ENCODE measurements at places on chromosomes 6 and 20.

DNA sequence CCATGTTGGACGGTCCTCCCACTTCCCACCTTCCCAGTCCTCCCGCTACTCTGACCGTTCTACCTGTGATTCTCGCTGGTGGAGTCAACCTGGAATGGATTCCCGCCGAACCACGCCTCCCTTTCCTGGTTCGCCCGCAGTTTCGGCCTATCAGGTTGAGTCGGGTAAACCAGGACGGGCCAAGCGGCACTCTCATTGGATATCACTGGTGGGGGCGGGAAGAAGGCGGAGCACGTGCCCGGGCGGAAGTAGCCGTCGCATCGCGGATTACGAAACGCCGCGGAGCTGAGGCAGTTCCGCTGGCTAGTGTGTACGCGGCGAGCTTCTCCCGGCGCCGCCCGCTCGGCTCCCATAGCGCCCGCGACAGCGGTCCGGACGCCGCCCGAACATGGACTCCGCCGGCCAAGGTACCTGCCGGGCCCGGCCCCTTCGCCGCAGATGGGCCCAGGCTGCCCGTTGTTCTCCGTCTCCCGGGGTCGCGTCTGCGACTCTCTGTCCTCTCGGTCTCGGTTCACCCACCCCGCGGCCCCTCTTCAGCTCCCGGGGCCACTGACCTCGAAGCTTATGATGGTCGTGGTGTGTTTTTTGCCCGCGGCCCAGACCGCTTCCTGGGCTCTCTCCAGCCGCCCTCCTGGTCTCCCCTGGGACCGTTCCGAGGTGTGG, at the start of gene TPD52L2:
TSS of gene TPD52L2 (plus strand) at position 293 of the 663 bp plus-strand sequence. CDS start at position 389, 96 bp downstream.
- peak; percentile 97 for DNase-seq

DNA sequence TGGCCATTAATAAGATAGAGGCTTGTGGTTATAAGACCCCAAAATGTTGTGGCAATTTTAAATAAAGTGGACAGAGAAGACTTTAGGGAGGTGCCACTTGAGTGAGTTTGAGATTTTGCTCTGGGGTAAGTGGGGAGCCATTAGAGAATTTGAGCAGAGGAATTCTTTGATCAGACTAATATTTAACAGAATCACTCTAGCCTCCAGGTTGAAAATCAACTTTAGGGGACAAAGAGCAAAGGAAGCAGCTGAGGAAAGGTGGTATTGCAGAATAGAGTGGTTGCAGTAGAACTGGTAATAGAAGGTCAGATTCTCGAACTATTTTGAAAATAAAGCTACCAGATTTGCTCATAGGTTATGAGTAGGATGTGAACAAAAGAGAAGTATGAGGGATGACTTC, 50.7 kb upstream of the RNF146 start:
- DNase-seq: no peak

DNA sequence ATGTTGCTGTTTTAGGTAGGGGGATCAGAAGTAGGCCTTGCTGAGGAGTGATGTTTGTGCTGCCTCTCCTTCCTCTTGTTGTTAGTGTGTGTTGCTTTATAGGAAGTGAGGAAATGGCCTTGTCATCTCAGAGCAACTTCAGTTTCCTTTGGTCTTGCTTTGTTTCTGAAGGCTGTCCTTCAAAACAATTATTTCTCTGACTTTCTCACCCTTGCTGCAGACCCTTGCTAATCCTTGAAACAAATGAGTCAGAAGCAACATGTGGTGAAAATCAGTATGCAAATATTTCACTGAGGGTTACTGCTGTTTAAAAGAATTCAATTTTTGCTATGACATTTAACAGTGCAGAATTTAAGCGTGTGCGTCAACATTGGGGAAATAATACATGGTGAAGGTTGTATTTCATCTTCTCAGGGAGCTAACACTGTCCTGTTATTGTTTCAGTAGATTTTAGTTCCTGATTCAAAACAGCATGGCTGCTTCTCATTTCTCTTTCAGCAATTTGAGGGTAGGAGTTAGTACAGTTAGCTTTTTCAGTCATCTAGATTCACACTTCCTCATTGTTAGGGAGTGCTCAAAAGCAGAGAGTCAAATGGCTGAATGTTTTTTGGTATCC, 13.8 kb downstream of the RNF144B start:
- DNase-seq: peak; percentile 75

- DNase-seq: peak; percentile 19
Observed at GRCh38 chr6:85390775-85391174, 59.1 kb upstream of the NT5E start.

DNA sequence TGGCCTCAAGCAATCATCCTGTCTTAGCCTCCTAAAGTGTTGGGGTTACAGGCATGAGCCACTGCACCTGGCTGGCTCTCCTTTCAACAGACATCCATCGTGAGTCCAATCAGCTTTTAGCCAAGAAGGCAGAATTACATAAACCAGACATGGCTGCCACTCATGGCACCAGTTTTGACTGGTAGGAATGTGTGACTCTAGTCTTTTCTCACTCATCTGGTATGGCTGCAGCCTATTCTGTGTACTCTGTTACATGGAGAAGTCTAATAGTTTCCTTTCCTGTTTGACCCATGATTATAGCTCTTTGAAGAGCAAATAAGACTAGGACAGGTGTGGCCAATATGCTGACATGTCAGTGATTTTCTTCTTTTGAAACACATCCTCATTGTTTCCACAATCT, 27.0 kb upstream of the RNF144B start:
- DNase-seq: no peak

DNA sequence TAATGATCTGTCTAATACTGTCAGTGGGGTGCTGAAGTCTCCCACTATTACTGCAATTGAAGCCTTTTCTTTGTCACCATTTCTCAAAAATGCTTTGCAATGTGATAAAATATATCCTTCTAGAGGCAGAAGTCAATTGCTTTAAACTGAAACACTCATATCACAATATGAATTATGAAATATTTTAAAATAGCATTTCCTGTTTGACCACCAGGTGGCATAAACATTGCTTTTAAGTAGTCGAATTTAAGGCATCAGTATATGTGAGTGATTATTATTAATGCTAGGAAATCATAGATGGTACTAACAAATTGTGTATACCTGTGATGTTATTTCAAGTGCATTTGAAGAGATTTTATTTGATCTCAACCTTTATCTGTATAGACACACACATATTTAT, 87.5 kb downstream of the MEI4 start:
- peak; percentile 20 for DNase-seq

DNA sequence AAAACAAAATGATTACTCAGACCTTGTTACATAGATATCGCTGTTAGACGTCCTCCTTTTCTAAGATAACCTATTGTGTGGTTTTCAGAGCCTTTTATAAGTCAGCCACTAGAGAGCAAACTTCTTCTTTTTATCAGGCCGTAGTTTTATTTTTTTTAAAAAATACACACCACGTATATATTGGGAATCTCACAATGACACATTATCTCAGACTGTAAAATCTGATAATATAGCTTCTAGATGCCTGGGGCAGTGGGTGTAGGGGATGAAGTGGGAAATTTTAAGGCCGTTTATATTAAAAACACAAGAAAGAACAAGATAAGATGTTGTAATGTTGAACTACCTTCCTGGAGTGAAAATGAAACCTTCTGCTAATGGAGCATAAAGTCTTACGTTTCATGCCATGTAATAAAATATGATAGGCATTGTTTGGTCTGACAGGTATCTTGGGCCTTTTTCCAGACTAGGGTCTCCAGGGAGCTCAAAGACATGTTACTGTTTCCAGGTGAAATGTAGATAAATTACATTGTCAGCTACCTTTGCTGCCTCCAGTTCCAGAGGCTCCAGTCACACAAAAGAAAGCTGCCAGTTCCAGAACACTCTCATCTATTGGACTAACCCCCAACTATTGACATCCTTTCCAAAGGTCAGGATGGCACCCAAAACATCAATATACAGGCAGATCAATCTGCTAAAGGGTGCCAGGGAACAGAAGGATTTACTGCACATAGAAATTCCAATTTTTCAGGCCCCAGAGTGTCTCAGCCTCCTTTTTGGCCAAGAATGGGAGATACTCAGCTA, 130.2 kb upstream of the AKIRIN2 start:
- peak; percentile 28 for DNase-seq

DNA sequence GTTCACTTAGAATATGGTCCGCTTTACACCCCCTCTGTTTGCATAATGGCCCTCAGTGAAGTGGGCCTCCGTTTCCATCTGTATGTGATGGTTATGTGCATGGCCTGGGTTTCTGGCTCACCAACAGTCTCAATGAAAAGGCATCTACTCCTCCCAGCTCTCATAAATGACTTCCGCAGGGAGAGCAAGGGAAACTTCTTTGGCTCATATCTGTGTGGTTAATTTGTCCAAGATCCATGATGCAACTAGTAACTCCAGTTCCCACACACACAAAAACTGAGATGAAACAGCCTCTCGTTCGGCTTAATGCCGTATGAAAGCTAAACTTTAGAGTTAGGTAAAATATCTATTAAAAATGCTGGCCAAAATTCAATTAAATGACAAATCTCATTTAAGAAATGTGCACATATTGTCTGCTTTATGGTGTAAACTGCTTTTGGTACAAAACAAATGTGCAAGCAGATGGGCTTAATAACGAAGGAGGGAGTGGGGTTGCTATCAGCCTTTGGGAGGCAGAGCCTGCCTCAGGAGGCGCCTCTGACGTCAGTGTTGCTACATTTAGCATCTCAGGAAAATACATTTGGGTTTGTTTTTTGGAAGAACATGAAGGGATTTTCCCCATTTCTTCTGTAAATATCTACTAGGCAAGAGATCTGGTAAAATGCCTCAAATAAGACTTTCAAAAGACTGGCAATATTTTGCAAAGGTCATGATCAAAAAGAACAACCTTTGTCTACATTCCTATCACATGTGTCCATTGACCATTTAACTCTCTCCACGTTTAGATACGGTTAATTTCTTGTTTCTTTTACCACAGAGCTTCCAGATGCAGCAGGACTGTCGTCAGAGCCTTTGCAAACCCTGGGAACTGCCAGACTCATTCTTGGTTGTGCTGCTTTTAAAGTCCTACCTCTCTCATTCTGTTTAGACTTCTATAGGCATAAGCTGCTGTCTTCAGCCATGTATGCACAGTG, 96.8 kb downstream of the ARMC2 start:
- DNase-seq: peak; percentile 90

DNA sequence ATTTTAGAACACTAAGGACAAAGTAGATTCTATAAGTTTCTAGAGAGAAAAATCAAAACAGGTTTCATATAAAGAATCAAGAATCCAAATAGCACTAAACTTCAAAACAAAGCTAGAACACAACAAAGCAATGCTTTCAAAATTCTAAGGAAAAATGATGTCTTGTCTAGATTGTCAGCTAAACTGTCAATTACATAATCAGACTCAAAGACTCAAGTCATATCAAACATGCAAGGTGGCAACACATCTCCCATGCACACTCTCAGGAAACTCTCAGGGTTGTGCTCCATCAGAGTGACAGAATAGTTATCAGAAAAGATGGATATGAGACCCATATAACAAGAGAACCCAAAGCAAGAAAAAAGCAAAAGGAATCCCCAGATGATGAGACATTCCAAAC, 23.9 kb downstream of the HACE1 start:
- DNase-seq: no peak

GRCh38 chr6:56570413-56571359, 72.0 kb downstream of the DST start:
- DNase-seq: peak; percentile 24

DNA sequence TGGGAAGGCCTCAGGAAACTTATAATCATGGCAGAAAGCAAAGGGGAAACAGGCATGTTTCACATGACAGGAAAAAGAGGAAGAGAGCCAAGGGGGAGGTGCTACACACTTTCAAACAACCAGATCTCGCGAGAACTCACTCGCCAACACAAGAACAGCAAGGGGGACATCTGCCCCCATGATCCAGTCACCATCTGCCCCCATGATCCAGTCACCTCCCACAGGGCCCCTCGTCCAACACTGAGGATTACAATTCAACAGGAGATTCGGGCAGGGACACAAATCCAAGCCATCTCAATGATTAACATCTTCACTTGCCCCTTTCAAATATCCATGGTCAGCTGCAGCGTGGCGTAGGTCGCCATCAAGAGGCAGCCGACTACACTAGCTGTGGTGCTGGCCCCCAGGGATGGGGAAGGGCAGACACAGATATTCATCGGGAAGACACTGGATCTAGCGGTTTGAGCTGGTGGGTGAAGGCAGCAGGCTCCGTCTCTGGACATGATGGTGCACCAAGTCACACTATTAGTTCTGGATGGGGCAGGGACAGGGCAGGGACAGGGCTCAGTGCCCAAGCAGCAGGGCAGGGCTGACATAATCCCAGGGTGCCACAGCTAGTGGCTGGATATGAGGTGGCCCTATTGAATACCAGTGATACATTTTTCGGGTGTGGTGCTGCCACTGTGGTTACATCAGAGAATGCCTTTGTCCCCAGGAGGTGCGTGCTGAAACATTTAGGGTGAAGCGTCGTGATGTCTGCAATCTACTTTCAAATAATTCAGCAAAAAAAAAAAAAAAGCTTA, 31.6 kb downstream of the TUBB2B start:
- DNase-seq: no peak

DNA sequence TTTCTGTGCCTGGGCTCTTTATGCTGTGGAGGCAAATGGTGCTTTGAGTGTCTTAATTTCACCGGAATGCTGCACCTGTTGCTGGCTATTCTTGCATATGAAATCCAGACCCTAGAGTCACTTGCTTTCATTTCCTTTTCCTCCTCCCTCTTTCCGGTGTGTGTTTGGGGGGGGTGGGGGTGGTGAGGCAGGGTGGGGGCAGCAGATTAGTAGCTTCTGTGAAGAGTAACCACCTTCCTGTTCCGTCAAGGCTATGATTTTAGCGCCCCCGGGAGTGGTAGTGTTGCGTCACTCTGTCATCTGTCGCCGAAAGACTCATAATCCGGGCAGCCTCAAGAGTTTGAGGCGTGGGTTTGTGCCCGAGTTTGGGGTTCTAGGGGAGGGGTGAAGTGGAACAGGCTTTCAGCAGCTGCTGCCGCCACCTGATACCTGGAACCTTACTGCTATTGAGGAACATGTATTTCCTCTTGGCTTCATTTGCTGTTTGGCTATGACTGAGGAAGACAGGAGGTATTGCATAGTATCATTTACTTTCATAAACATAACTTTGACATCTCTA, 49.1 kb downstream of the UTRN start:
- DNase-seq: no peak

All from fibroblast of upper back skin (primary cell).